Ecto neural progenitor cell (in vitro differentiated cells): ENCODE measurements at places on chromosomes 5 and 9.

GRCh38 chr9:13431222-13431536 lies 151.7 kb upstream of the MPDZ start:
- no peak for DNase-seq

GRCh38 chr9:130199605-130200004 lies 27.4 kb downstream of the NCS1 start:
- DNase-seq, result no peak

DNA sequence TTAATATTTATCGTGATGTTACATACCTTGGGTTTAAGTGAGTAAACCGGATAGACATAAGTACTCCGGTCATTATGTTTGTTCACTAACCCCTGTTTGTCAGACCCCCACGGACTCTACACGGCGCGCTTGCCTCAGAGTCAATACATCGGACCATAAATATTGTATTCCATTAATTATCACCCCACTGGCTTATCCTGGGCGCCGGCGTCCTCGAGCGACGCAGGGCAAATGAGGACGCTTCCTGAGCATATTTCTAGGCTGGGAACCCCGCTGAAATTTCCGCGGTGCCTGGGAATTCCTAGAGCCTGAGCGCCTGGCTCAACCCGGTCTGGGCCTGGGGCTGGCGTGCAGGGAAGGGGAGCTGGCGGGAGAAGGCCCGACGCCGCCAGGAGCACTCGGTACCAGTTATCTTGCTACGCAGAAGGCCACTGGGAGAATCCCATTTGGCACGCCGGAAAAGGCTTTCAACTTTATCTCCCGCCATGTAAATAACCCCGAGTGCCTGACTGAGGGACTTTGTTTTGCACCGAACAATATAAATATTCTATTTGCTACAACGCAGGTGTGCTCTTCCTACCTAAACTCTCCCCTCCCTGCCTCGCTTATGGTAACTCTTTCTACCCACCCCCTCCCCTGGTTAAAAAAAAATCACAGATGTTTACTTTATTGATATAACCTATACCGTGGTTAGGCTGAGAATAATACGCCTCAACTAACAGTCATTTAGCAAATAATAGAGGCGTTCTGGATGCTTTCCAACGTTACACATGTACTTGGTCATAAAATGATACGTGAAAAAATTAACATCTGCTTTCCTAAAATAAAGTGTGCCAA lies 19.4 kb downstream of the NR2F1 start:
- DNase-seq, result peak; percentile 76

DNA sequence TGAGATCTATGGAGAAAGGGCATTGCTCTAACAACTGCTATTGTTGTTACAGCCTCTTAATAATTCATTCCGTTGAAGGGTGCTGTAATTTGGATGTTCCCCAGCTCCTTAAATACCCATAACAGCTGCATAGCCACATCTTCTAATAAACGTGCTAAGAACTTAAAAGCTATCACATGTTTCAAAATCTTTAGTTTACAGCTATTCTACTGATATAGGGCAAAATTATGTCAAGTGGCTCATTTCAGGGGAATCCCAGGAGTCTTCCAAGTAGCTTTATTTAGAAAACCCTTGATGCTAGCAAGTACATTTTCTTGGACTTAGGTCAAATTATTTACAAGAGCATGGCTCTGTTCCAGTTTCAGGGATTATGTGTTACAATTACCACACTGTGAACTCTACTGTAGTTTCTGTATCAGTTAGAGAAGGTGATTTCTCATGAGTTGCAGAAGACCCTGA lies 990.4 kb upstream of the ACO1 start:
- no peak for DNase-seq

GRCh38 chr5:140017397-140018095 lies 25.6 kb downstream of the NRG2 start:
- no peak for DNase-seq

DNA sequence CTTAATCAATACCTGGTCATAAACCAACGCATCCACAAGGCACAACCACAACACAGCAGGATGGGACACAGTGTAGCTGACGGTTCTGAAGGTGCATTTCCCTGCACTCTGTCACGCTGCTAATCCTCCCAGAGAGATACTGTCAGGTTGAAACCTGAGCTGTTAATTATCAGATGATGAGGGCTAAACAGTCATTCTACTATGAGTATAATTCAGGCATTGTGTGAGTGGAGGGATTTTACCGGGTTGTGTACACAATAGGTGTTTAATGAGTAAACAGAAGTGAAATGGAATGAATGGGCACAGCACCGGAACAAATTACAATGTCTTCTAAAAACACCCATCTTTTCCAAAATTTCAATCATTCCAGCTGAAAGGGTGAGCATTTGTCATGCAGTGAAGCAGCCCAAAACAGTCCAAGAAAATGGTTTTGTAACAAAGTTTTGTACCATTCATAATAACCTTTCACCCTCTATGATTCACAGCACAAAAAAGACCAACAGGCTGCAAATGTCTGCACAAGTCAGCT lies 71.5 kb downstream of the ABCA1 start:
- DNase-seq, result no peak

GRCh38 chr9:122212473-122213004 lies 16.2 kb downstream of the LHX6 start:
- DNase-seq, result no peak

GRCh38 chr5:148385094-148385493 lies 1.3 kb downstream of the FBXO38 start:
- no peak for DNase-seq

GRCh38 chr9:130522233-130522808 lies 57.1 kb upstream of the FUBP3 start:
- no peak for DNase-seq

DNA sequence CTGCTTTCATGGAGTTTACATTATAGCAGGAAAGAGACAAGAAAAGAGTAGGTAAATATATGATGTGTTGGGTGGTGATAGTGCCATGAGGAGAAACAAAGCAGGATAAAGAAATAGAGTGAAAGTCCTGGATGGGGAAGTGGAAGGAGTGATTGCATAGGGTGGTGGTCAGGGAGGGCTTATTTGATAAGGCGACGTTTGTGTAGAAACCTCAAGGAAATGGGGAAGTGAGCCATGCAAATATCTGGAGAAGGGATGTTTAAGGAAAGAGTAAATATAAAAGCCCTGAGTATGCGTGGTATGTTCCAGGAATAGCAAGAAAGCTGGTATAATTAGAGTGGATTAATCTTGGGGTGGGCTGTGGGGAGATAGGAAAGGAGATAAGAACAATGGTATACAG lies 134.7 kb upstream of the SV2C start:
- DNase-seq, result no peak

DNA sequence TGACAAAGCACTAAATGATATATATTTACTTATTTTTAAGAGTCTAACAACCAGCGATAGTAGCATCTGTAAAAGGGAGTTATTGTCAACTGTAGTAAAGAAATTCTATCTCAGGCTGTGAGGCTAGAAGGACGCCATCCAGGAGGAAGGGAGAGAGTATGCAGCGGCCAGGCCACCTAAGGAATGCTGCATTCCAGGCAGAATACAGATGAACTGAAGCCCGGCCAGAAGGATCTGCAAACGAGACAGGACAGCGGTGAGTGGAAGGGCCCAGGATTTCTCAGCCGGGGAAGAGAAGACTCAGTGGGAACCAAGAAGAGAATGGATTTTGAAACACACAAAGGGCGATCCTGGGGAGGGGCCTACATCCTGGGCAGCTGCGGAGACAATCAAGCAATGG lies 7.4 kb downstream of the RETREG1 start:
- no peak for DNase-seq

DNA sequence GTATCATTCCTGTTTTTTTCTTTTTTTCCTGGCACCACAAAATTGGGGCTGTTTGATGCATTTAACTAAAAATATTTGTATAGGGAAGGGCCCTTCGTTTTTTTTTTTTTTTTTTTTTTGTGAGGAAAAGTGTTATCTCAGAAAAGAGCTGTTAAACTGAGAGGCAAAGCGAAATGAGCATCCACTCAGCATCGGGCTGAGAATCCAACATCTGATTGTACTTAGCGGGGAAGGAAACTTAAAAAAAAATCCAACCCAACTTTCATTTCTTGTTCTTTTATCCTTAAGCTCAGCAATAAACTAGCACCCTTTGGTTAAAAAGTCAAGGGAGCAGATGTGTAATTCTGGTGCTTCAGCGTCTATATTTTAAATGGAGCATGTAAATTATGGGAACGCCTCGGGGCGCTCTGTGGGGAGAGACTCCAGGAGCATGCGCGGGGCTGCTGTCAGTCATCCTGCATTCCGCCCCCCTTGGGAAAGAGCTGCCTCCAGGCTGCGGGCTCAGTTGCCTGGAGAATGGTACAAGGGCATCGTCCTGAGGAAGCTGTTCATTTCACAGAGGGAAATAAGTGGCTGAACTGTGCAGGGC lies 33.3 kb downstream of the DMRT2 start:
- no peak for DNase-seq

- no peak for DNase-seq
Measured at GRCh38 chr5:150206098-150206778, 16.4 kb downstream of the SLC6A7 start.

DNA sequence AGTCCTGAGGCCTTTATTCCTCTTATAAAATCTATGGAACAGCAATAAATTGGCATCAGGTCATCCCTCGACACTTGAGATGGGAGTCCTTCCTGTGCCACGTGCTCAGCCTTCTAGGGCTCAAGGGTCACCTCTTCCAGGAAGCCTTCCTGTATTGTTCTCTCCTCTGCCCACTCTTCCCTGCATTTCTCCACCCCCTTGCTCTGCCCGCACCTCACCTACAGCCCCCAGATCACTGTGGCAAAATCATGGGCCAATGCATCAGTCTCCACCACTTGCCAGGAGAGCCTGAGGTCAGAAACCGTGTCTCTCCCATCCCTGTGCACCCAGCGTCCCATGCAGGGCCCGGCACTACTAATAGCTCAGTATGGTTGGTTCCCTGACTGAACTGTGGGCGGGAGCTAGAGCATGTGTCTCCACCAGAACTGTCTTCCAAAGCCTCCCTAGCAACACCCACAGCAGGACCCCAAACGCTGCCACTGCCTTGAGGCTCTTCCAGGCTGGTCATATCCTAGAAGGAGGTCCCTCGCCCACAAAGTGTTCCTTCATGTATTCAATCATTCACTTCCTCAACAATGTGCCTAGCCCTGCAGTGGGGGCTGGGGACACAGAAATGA lies 13.5 kb downstream of the DUSP1 start:
- DNase-seq, result no peak

DNA sequence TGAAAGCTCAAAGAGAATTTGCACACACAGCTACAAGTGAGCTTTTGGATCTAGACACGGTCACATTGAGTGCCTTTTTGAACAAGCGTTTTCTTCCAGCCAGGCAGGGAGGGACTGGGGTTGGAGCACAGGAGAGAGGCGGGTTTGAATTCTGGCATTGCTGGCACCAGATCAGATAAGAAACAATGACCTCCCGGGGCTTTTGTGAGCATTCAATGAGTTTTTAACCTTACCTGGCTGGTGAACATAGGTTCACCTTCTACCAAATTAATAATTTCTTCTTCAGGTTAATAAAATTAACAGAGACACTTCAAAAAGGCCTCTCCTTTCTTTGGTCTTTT lies 312.9 kb upstream of the MSX2 start:
- no peak for DNase-seq

DNA sequence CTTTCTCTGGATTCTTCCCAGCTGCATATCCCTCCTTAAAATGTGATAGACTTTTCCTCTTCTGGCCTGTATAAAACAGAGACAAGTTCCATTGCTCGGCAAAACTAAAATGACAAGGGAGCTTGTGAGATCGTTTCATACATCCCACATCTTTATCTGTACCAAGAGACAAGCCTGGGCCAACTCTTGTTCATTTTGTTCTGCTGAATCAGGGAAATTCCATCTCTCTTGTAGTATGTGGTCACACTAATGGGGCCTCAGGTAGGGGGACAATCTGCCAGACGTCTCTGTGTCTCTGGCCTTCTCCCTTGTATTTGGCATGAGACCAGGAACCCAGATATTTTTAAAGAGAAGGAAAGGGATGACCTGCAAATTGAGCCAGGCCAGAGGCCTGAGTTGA lies 18.6 kb upstream of the PAPPA start:
- DNase-seq, result no peak

- DNase-seq, result peak; percentile 27
Measured at GRCh38 chr5:174306345-174307030, 261.0 kb downstream of the NSG2 start.

GRCh38 chr9:107108342-107109130 lies 174.5 kb upstream of the RAD23B start:
- no peak for DNase-seq

DNA sequence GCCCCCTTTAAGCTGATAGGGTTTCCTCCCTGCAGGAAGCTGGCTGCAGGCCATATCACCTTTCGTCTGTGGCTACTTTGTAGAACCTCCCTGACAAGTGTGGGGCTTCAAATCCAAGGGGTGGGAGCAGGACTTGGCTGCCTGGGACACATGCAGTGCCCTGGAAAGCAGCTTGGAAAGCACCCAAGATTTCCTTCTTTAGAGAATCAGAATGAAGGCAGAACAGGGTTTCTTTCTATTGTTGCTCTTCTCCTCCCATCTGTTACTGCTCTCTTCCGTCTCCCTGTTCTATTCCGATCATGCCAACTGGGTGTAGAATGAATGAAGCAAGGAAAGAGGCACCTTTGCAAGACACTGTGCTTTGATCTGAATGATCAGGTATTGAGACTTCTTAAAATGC lies 282.2 kb downstream of the MED10 start:
- no peak for DNase-seq

- DNase-seq, result no peak
Measured at GRCh38 chr5:115840873-115841272, 492 bp downstream of the ATG12 start.

GRCh38 chr9:123315635-123316034 lies 40.4 kb upstream of the CRB2 start:
- no peak for DNase-seq

GRCh38 chr5:139188558-139189270 lies 9.5 kb downstream of the SIL1 start:
- no peak for DNase-seq

- no peak for DNase-seq
Measured at GRCh38 chr9:132012704-132013357, 66.8 kb downstream of the MED27 start.

GRCh38 chr5:9538504-9538903 lies 7.4 kb downstream of the SEMA5A start:
- DNase-seq, result no peak

DNA sequence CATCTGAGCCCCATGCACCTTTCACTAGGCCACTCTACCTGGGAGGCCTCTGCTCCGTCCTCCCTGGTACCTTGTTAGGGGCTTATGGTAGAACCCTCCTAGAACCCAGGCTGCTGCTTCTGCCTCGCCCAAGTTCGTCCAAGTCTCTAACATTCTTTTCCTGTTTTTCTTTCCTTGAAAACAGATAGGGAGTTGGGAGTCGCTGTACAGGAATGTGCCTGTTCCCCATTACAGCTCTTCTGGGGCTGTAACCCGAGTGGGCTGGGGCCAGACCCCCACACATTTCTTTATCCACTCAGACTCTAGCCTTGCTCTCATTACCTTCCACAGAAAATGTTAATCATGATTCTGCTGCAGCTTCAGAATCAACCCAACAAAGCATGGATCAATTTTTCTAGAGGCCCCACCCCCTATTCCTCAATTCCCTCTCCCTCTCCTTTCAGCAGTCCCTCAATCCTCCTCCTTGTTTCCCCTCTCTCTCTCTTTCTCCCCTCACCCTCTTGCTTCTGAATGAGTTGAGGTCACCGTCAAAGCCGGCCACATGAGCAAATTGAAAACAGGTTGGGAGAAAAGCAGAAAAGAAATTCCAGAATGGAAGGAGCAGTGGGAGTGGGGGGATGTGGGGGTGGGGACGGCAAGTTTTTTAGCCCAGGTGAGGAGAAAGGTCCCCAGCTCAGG lies 193.8 kb upstream of the TRIM32 start:
- no peak for DNase-seq

- no peak for DNase-seq
Measured at GRCh38 chr9:71984403-71984802, 73.0 kb downstream of the C9orf85 start.

GRCh38 chr5:163261647-163262269 lies 175.6 kb upstream of the CCNG1 start:
- no peak for DNase-seq
